IMR-90 (cell line): ENCODE measurements at places on chromosomes 12 and 14.

GRCh38 chr12:116544656-116545055, 14.5 kb upstream of the MAP1LC3B2 start:
- DNase-seq: no peak

DNA sequence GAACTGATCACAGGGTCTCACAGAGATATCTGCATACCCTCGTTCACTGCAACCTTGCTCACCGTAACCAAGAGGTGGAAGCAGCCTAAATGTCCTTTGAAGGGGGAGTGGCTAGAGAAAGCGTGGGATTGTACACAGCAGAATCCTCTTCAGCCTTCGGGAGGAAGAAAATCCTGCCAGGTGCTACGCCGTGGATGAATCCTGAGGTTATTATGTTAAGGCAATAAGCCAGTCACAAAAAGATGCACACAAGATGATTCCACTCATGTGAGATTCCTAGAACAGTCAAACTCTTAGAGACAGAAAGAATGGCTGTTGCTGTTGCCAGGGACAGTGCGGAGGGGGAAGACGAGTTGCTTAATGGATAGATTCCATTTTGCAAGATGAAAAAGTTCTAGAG, 39.6 kb upstream of the SFSWAP start:
- DNase-seq: no peak

GRCh38 chr12:119715268-119715620, 47.3 kb downstream of the PRKAB1 start:
- DNase-seq: peak; percentile 7

GRCh38 chr12:42104087-42104486, 40.6 kb downstream of the GXYLT1 start:
- no peak for DNase-seq

DNA sequence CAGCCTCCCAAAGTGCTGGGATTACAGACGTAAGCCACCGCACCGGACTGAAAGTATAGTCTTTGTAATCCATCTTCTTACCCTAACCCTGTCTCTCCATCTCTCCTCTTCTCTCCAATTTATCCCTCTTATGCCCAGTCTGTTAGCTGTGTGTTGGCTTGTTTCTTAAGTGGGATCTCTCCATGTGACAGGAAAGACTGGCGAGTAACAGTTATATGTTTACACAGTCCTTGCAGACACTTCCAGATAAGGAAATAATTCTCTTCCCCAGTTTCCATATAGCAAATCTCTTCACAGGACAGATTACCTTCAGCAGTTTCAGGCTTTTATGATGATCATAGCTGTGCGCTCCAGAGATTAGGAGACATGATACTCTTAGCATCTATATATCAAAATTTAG, 16.0 kb upstream of the DIP2B start:
- DNase-seq: peak; percentile 12

GRCh38 chr12:835754-836518, 83.6 kb downstream of the WNK1 start:
- no peak for DNase-seq

DNA sequence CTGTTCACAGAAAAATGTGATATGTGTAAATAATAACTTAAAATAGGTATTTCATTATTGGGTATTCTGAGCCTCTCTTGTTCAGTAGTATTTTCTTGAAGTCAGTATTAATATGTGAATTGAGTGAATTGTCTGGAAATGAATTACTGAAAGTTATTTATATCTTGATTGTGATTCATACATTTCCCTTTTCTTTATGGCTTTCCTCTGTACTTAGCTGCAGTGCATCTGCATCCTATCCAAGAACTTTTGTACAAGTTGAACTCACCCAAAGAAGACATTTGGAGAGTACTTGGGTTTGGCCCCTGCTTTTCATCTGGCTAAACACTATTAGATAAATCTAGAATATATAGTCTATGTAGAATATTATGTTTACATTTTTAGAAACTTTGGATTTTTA, 326.0 kb downstream of the RAD51B start:
- DNase-seq: peak; percentile 55

DNA sequence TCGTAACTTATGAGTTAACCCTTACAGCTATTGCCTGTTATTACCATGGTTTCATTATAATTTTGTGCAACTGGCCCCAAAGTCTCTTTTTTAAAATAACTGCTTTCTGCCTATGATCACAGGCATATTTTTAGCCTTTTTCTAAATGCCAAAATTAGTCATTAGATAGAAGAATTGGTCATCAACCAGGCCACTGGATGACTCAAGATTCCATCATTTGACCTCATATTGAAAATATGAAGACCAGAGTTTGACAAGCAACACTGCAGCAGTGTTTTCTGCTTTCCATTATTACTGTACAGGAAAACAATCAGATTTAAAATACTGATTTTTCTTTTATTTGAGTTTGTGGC, 54.7 kb upstream of the OTOGL start:
- DNase-seq: peak; percentile 94

DNA sequence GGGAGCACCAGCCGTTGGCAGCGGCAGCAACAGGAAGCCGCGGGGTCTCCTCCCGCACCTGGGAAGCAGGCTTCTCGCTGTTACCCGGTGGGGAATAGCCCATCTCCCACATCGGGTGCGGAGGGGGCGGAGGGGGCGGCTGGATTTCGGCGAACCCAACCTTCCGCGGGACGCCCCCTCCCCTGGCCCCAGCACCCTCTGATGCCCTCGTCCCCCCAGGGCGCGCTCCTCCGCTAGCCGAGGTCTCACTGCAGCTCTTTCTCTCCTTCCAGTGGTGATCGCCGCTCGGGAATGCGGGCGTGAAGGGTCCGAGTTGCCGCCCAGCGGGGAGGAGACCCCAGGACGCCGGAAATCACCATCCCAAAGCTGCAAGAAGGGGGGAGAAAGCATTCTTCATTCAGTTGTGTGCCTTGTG, 303 bp downstream of the SAMD4A start:
- DNase-seq: no peak

DNA sequence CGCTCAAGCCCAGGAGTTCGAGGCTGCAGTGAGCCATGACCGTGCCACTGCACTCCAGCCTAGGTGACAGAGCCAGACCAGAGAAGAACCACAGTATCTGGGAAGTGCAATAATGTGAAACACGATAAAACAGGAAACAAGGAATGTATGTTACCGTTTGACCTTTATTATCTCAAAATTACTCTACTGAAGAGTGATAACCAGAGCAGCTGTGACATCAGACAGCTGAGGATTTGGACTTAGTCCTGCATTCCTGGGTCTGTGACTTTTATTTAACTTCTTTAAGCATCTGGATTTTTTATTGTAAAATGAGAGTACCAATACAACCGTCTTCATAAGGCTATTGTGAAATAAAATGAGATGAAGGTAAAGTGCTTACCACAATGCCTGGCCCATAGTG, 205.7 kb downstream of the EGLN3 start:
- no peak for DNase-seq

- DNase-seq: peak; percentile 89
Observed at GRCh38 chr12:110742718-110743570, at the start of gene PPP1CC. Gene PPP1CC (minus strand): TSS chr12:110742891. CDS start chr12:110742707, 184 bp downstream.
